AG10803 (cell line): ENCODE measurements at places on chromosomes 3 and 15.

DNA sequence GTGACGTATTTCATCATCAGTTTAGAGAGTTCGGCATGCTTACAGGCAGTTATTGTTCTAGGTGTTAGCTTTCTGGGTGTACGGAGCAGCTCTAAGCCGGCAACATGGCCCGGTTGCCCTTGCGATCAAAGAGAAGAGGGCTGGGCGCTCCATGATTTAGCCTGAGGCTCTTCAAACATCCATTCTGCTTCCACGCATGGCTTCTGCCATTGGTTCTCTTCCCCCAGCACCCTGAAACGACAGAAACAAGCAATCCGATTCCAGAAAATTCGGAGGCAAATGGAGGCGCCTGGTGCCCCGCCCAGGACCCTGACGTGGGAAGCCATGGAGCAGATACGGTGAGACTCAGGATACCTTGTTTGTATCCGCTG, 574 bp downstream of the NGRN start:
- DNase-seq = no peak

GRCh38 chr3:153373606-153374005, 211.6 kb downstream of the RAP2B start:
- no peak for DNase-seq

GRCh38 chr15:67232591-67232990, 21.9 kb downstream of the AAGAB start:
- DNase-seq = no peak

- no peak for DNase-seq
Measured at GRCh38 chr3:58635371-58636285, 30.9 kb downstream of the FAM3D start.
